Cortex of kidney (tissue), 1 donor: ENCODE measurements at places on chromosomes 12 and 14.

GRCh38 chr12:67940780-67941243 lies 48.4 kb upstream of the IFNG-AS1 start:
- no peak for DNase-seq

DNA sequence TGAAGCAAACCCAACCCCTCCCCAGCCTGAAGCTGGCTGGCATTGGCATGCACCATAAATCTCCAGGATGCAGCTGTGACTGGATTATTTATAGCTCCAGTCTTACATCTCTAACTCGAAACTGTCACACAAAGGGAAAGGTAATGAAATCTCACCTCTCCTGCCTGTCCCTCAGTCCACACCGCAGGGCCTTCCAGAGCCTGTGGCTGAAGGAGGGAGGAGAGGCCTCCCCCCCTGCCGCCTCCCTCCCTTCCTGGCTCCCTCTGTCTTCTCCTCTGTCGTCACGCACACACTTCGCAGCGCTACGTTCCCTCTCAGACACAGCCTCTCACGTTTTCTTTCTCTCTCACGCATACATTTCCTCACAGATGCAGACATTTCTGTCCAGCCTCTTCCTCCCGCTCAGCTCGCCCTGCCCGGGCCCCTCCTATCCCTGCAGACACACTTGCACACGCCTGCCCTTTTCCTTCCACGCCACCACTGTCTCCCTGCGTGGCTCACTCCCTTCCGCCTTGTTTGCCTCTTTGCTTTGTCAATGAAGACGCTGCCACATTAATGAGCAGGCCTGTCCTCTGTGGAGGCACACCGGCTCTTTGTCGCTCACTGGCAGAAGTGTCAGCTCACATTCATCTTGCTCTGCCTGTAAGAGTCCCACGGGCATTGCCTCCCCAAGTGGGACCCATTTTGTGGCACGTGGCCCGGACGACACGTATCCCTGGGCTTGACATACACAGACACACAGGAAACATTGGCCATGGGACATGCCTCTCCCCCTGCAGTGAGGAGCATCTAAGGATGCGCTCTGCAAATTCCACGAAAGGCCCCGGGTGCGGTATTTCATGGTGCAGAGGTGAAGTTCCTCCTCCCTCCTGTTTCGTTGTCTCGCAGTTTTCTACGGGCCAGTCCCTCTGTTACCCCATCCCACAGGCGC lies 27.9 kb downstream of the IRF2BPL start:
- no peak for DNase-seq

DNA sequence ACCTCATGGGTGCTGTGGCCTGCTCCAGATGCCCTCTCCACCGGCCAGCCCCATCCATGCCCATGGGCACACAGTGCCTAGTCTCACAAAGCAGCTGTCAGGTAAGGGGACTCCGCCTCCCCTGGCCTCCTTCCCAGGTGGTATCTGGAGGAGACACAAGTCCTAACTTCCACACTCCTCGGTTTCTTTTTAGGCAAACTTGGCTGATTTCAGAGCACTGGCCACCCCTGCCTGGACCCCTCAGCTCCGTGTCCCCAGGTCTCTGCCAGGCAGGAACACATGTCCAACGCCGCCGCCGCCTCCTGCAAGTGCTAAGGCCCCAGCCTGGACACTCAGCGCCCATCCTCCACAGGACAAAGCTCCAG lies 324.1 kb upstream of the DIO3 start:
- DNase-seq, result no peak

DNA sequence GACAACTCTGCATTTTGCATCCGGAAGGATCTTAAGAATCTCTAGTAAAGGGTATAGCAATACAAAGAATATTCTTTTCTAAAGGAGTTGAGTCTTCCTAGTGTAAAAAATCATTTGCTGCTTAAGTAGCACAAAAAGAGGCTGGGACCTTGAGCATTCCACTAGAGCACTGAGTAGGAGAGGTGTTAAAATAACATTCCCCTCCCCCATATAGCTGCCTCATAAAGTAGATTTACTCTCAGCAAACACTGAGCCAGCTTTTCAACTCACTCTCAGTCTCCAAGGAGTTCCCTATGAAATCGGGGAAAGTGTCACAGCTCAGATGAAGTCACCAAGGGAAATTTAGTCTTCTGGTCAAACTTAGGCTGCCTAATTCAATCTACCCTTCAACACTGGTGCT lies 592.7 kb downstream of the ETNK1 start:
- no peak for DNase-seq

- no peak for DNase-seq
Measured at GRCh38 chr12:57372233-57372632, 58.6 kb downstream of the R3HDM2 start.

GRCh38 chr12:49061157-49061650 lies 610 bp upstream of the KMT2D start:
- DNase-seq, result no peak

DNA sequence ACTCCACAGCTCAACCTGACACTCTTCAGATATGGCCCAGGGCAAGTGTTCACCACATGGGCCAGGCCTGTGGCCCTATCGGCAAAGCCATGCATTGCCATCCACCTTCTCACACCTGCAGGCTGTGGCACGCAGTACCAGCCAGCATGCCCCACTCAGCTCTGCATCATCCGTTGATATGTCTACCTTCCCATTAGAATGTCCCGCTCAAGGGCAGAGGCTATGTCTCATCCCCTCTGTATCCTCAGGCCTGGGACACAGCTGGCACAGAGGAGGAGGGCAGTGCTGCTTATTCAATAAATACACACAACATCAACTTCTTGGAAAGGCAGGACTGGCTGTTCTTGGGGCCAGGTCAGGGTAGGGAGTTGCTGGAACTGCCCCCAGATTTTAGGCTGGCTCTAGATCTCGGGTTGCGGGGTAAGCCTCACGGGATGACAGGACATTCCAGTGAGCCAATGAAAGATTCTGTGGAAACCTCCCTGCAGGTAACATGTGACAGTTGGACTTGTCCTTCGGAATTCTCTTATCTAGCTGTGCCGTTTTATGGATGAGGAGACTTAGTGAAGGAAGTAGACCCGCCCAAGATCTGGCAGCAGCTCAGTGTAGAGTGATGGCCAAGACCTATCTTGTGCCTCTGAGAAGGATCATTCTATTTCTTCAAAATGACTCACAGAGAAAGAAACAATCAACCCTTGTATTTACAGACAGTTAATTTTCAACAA lies 25.6 kb downstream of the SYNE3 start:
- DNase-seq, result no peak

GRCh38 chr14:88225721-88226120 lies 97.3 kb downstream of the KCNK10 start:
- no peak for DNase-seq

- DNase-seq, result no peak
Measured at GRCh38 chr12:48121522-48121921, 2.4 kb downstream of the PFKM start.

GRCh38 chr12:82787016-82787415 lies 100.3 kb downstream of the TMTC2 start:
- no peak for DNase-seq

DNA sequence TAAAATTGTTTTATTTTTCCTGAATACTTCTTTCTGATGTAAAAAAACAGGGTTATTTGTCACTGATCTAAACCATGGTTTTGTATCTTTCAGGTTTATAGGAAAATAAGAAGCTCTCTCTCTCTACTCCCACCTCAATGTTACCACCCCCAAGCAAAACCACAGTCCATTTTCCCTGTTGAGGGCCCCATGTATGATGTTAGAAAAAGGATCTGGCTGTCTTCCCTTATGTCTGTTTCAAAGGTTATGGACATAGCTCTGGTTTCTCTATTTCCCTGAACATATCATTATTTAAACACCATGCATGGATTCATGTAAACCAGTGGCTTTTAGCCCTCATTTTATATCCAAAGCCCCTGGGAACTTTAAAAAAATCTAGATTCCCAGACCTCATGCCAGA lies 649.0 kb upstream of the TBX3 start:
- no peak for DNase-seq

DNA sequence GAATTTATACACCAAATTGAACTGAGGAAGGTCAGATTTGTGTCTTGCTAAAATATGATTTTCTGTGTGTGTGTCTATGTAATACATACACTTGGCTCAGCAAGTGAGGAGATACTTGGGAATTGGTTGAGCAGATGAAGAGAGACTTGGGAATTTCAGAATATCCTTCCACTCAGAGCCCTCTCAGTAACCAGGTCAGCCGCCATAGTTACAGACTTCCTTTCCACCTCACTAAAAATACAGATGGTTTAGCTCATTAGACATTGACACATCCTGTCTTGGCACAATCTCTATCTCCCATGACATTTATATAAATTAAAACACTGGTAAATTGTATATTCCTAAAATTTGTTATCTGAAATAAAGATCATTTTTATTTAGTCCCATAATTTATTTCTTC lies 15.9 kb downstream of the PIK3C2G start:
- DNase-seq, result no peak

GRCh38 chr12:27334042-27334720 lies 1.5 kb downstream of the BMAL2 start:
- DNase-seq, result no peak

DNA sequence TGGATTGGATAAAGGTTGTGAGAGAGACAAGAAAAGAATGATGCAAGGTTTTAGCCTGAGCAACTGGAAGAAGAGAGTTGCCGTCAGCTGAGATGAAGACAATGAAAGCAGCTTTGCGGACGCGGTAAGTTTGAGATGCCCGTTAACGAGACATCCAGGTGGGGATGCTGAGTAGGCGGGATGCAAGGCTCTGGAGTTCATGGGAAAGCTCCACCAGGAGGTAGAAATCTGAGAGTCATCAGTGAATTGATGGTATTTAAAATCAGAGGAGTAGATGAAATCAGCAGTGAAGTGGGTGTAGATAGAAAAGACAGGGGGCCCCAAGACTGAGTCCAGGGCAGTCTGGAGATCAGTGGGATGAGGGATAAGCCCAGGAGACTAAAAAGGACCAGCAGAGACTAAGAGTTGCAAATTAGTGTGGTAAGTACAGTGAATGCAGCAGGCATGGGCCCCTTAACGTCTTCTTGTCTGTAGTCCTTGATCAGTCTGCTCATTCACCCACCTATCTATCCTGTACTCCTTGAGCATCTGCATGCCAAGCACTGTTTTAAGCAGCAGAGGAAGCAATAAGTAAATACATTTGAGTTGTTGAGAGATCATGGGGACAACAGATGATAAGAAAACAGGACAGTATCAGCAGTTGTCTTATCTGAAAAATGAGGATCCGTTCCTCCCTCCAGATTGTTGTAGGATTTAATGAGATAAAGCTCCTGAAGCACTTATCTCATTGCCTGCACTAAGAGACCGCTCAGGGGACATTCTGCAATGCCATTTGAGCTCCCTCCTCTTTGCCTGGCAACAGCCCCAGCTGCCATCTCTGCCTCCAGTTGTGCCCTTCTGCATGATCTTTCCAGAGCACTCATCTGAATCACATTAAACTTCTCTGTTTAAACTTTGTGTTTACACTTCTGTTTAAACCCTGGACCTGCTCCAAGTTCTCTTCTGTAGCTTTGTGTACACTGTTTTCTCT lies 91.5 kb downstream of the APAF1 start:
- no peak for DNase-seq

DNA sequence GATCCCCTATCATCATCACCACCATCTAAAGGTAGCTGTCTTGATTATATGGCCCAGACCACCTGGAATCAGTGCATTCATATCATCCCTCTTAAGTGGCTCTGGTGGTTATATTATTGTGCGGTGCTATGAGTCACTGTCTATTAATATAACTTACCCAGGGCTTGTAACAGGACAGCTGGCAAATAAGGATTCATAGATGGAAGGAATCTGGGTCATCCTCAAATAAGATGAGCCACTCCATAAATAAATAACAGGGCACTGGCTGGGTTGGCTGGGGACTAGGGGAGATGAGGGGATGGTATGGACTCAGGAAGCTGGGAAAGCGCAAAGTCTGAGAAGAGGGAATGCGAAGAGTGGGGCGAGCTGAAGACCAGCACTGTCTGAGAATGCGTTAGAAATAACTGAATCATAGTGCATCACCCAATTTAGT lies 216.1 kb downstream of the NUAK1 start:
- no peak for DNase-seq

DNA sequence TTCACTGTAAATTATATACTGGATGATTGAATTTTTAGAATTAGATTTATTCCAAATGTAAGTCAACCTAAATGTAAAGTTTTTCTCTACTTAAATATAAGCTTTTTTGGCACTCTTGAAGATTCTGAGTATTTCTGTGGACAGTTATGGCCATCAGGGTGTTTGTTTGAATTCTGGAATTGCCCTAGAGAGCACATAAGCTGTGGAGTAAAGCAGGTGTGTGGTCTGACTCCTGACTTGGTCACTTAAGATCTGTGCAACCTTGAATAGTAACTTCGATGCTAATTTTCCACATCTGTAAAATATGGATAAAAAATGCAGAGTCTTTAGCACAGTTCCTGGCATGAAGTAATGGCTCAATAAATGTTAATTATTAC lies 64.4 kb downstream of the FUT8 start:
- no peak for DNase-seq

GRCh38 chr12:25089738-25090137 lies 105.2 kb downstream of the DNAI7 start:
- no peak for DNase-seq

DNA sequence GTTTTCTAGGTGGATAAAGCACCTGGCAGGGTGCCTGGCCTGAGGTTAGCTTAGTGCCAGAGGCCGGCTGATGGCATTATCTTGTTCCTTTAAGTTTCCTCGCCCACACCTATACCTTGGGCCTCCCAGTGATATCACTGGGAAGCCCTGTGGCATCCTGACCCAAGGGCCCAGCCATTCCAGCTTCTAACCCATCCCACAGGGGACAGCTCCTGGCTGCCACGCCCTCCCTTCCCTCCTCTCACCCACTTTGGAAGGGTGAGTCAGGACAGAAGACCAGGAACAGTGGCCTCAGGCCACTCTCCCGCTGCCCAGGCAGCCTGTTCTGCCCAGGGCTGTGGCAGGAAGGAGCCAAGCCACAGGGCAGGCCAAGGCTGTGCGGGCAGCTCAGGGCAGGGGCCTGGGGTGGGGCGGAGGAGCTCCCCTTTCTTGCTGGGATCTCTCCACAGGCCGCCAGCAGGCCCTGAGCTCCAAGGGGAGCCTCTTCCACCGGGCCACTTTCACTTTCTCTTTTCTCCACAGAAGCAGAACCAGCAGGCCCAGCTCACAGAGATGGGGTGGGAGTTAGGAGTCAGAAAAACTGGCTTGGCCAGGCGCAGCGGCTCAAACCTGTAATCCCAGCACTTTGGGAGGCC lies 75.1 kb downstream of the IRF2BPL start:
- no peak for DNase-seq

- DNase-seq, result no peak
Measured at GRCh38 chr14:100018482-100018881, 46.7 kb upstream of the EVL start.

- DNase-seq, result no peak
Measured at GRCh38 chr12:6494968-6495367, 1.1 kb downstream of the NCAPD2 start.

GRCh38 chr12:3988519-3989217 lies 115.5 kb upstream of the PARP11 start:
- no peak for DNase-seq

DNA sequence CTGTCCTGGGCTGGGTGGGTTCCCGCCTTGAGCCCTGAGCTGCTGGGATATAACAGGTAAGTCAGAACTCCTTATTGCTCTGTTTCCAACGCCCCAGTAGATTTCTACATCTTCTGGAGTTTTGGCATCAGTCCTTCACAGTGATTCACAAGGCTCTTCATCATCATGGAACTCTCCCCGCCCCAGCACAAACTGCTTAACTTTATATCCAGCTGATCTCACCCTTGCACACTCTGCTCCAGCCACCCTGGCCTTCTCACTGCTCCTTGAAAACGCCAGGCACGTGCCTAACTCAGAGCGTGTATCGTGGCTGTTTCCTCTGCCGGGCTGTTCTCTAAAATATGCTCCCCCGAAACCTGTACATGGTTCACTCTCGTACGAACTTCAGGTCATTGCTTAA lies 264.9 kb downstream of the NOVA1 start:
- no peak for DNase-seq
